ENCODE measurements at places on chromosomes 6 and 20.

GRCh38 chr6:161169035-161169434, 104.8 kb downstream of the AGPAT4 start:
- DNase-seq = no peak

DNA sequence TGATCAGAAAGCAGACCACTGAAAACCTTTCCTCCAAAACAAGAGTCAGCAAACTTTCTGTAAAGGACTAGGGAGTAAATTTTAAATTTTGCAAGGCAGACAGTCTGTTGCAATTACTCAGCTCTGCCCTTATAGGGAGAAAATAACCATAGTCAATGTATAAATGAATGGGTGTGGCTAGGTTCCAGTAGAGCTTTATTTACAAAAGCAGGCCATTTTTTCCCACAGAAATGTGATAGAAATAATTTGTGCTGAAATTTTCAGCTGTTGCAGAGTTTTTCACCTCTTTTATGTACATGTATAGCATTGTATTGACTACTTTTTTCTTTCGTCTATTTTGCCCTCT, 7.7 kb downstream of the AMD1 start:
- DNase-seq = no peak

- DNase-seq = no peak
Observed at GRCh38 chr20:44336086-44336485, 757 bp upstream of the R3HDML start.

- DNase-seq = no peak
Observed at GRCh38 chr6:54800050-54800600, 46.4 kb upstream of the FAM83B start.

DNA sequence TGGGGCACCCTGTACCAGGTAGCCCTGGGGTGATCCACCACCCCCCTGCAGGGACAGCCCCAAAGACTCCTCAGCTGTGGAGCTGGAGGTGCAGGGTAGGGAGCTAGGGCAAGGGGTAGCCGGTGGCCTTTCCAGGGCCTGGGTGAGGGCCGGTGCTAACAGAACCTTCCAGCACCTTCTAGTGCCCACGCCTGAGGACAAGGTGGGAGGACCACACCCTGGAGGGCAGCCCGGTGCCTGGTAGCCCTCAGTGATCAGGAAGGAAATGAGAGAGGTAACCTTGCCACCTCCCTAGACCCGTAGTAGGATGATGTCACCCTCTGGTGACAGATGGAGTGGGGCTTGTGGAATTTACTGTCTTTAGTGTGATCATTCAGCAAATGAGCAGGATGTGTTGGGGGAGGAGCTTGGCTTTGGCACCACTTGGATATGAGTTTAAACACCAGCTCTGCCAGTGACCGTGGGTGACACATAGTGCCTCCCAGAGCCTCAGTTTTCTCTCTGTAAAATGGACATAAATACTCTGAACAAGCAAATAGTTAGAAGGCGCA, 187.7 kb downstream of the NFATC2 start:
- no peak for DNase-seq

DNA sequence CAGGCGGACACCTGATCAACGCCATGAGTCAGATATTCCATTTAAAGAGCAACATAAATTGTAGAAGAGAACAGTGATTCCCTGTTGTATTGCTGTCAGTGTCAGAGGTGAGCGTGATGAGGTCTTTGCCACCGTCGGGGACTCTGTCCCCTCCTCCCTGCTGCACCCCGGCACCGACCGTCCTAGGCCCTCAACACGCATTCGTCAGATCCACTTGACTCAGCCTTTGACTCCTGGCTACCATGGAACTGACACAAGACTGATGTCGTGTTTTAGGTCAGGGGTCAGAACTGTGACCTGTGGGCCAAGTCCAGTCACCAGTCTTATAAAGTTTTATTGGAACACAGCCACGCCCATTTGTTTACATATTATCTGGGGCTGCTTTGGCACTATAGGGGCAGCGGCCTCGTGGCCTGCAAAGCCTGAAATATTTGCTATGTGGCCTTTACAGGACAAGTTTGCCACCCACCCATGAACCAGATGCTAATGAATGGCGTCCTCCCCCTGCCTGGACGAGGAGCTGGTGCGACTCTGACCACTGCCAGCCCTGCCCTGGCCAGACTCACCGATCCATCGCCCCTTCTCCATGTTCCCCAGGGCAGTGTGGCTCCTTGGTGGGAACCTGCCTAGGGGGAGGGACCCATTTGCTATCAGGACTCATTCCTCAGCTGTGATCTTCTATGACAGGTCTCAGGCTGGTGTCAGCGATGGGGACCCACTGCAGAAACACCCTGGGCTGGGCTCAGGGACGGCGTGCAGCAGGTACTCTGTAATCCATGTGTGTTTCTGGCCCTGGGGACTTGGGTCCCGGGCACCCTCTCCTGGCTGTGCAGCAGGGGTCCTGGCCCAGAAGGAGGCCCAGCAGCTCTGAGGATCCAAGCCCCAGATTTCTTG, 37.5 kb upstream of the PHACTR3 start:
- DNase-seq = no peak

- no peak for DNase-seq
Observed at GRCh38 chr20:61937963-61938838, 127.5 kb downstream of the TAF4 start.

DNA sequence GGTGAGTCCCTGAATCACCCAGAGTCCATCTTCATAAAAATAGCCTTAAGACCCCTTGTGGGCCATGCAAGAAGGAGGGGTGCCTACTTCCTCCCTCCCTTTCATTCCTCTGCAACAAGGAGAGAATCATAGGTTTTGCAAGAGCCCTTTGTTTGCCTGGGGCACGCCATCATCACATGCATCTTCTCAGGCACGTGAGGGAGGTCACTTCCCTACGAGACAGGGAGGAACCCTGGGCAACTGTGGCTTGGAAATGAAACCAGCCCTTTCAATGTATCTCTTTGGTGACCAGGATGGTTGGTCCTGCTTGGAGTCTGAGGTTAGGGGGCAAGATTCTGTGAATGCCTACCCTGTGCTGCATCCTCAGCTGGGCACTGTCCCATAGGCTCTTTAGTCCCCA, 194.8 kb downstream of the MAFB start:
- DNase-seq = no peak

GRCh38 chr20:58408603-58409246, 19.7 kb downstream of the VAPB start:
- no peak for DNase-seq

- DNase-seq = no peak
Observed at GRCh38 chr6:106939848-106940247, 34.7 kb downstream of the CD24 start.

GRCh38 chr6:142694054-142694453, 250.9 kb downstream of the HIVEP2 start:
- no peak for DNase-seq

DNA sequence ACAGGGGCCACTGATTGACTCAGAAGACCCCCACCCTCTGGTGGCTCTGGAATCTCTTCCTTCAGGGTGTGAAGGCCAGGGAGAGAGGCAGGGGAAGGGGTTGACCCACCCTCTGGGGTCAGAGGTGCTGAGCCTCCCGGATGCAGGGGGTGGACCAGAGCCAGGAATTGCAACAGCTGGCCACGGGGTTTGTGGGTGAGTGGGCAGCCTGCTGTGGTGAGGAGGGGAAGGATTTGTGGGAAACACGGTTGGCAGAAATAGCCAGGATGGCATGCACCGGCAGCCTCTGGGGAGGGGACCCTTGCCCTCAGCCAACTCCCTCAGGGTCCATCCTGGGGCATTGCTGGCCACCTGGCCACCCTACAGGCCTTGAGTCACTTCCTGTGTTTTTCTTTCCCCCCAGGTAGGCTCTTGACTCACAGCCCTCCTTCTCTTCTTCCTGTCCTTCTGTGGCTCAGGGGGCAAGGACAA, 92.8 kb downstream of the MRPL14 start:
- DNase-seq = no peak

- no peak for DNase-seq
Observed at GRCh38 chr6:102680413-102680812, 1286.9 kb downstream of the GRIK2 start.

GRCh38 chr20:43983359-43983758, 68.7 kb downstream of the TOX2 start:
- no peak for DNase-seq

- no peak for DNase-seq
Observed at GRCh38 chr20:58076405-58076804, 152.0 kb downstream of the ANKRD60 start.

DNA sequence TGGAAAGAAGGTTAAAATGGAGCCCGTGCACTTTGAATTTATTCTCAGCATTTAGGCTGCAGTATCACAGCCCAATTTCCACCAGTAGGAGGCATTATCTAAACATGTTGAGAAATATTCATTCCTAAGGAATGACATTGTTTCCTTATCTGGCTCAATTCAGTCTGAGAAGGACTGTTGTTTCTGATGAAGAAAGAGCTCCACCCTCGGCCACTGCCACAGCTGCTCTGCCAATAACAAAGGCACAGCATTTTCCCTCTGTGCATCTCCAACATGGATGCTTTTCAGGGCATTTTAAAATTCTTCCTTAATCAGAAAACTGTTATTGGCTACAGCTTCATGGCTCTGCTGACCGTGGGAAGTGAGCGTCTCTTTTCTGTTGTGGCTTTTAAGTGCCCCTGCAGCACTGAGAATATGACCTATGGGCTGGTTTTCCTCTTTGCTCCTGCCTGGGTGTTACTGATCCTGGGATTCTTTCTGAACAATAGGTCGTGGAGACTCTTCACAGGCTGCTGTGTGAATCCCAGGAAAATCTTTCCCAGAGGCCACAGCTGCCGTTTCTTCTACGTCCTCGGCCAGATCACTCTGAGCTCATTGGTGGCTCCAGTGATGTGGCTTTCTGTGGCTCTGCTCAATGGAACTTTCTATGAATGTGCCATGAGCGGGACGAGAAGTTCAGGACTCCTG, at the start of gene CALHM5:
Gene CALHM5, plus strand, starts transcription at position 216 of the 687 bp plus-strand sequence. Its CDS starts 58 bp downstream, at position 274.
- DNase-seq = no peak

- DNase-seq = no peak
Observed at GRCh38 chr6:52210227-52210626, 24.1 kb downstream of the IL17A start.

DNA sequence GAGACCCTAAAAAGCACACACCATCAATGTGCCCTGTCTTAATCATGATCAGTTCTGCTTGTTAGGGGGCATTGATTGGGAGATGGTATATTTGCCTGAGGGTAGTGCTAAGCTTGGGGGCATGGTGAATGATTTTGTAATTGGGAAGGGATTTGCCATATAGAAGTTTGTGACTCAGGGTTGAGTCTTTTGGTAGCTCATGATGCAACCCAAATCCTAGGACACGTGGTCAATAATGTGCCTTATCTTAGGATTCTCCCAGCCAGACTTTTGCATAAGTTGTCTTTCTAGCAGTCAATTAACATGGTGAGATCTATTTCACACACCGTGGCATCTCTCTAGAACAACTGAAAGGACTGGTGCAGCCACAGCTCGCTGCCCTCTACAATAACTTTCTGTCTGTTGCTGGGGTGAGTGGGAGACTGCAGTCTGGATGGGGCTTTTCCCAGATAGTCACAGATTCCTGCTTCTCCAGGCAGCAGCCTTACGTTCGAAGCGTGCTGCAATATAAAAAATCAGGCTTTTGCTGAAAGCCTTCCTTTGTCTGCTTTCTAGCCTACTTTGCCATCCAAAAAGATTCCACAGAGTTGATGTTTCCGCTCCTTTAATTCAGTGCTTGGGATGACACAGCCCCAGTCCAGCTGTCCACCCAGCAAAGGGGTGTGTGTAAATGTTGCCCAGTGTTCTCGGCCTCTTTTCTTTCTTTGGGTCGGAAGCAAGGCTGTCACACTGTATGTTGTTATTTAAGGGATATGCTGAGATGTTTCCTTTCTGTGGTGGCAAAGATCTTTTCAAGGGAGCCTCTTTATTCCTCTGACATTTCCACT, 58.9 kb downstream of the ID4 start:
- DNase-seq = no peak

- no peak for DNase-seq
Observed at GRCh38 chr6:143839196-143839595, 3.9 kb upstream of the LTV1 start.

GRCh38 chr20:63081351-63081750, 74.6 kb upstream of the BHLHE23 start:
- DNase-seq = no peak

DNA sequence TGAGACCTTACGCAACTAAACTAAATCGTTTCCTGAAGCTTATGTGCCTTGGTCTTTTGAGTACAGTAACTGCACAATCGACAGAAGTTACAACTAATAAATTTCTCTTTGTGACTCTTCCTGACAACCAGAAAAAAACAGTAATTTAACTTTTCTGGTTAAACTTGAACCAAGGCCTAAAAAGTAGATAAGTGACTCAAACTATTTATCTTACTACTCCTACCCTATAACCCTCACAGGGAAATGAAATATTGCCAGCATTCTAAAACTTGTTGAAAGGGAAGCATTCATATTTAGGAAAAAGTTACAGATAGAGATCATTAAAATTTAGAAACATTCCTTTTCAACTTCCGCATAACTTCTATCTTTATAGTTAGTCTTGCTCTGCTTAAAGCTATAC, 1034.4 kb downstream of the EYS start:
- DNase-seq = no peak

- no peak for DNase-seq
Observed at GRCh38 chr6:96116674-96117073, 100.9 kb downstream of the FUT9 start.

DNA sequence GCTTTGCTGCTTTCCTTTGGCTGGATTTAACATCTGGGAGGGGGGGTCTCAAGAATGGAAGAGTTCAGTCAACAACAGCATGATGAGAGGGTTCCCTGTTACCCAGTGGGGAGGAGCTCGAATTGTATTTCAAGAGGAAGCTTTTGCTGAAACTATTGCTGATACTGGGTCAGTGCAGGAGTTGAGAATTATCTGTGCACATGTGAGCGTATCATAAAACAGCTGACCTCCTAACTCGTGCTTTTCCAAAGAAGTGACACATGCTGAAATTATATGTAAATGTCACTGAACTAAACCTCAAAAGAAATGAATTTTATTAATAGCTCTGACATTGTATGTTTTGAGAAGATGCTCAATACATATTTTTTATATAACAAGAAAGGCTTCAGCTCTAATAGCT, 96.3 kb downstream of the PHF3 start:
- DNase-seq = no peak

GRCh38 chr6:41071501-41071922, 644 bp downstream of the OARD1 start:
- no peak for DNase-seq
